ENCODE measurements at places on chromosomes 12 and 14. TPM values are rescaled to one million over a fixed set of nuclear protein-coding genes. Genes with fewer than 3 reads are reported as not detected.

The IL22 gene
- not detected for polyA plus RNA-seq

The HCAR3 gene
- polyA plus RNA-seq, result not detected

The KRT72 gene
- polyA plus RNA-seq, result not detected

The AKAP3 gene
- polyA plus RNA-seq, result 2.0 TPM

The STON2 gene
- 0.16 TPM for polyA plus RNA-seq

The PLBD1 gene
- polyA plus RNA-seq, result 7.0 TPM
